ENCODE measurements at places on chromosomes 6 and 20.
A peak's percentile ranks its signal among the peaks of the same experiment; 100 is the strongest.

GRCh38 chr6:106037060-106037459, 49.1 kb upstream of the PRDM1 start:
- peak; percentile 56 for DNase-seq

DNA sequence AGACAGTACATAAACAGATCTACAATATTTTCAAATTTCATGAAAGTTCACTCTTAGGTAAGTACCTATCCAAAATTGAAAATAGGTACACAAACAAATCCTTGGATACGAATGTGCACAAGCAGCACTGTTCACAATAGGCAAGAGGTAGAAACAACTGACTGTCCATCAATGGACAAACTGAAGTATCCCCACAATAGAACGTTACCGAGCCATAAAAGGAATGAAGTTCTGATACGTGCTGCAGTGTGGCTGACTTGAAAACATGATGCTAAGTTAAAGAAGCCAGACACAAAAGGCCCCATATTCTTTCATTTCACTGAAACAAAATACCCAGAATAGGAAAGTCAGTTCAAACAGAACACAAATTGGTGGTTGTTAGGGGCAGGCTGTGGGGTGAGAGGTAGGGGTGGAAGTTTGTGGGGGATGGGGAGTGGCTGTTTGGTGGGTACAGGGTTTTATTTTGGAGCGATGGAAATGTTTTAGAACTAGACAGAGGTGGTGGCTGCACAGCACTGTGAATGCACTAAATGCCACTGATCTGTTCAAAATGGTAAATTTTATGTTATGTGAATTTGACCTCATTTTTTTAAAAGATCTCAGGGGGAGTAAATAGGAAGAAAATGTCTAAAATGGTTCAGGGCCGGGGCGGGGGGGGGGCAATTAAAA, 89.5 kb downstream of the ZMYND8 start:
- DNase-seq: no peak

DNA sequence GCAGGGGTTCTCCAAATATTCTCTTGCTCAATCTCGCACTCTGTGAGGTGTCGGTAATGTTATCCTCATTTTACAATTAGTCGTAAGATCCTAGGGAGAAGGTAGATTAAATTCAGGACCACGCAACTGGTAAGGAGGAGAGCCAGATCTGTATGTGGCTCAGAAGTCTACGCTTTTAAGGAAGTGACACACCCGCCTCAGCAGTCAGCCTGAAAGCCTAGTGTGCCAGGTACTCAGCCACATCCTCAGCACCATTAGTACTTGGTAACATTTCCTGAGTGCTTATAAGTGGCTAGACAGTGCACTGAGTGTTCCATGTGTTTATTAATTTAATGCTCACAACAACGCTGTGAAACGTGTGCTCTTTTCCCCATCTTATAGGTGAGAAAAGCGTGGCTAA, 63.7 kb downstream of the DHX35 start:
- DNase-seq: no peak

DNA sequence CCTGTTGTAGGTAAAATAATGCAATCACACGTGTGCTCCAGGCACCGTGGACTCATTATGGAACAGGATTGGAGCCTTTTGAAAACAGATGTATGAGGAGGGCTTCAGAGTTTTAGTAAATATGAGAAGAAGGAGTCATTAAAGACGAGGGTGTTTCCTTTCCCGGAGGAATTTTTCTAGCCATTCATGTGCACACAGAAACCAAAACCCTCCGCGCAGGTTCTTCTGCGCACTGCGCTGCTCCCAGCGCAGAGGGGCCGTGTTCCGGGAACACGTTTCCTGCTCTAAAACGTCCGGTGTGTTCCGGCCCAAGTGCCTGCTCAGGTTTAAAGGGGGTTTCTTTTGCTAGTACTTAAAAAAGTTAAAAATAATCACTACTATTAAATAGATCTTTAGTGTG, 11.6 kb downstream of the GPR31 start:
- DNase-seq: no peak

DNA sequence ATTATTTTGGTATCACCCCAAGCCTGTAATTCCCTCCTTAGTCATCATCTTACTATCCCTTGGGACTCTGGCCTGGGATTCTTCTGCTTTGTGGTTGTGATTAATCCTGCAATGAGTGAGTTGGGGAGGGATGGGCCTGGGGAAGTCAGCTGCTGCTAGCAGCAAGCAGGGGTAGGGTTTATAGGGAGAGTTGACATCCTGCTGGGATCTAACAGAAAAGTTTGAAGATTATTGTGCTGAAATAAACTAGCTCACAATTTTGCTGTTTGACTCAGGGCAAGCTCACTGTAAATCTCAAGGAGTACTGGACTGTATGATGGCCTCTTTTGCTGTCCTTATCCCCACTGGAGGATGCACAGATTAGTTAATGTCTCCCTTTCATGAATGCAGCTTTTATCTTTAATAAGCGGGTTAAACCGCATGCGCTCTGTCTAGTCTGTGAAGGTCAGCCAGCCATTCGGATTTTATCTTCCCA, 83.4 kb downstream of the JARID2 start:
- DNase-seq: peak; percentile 87

- no peak for DNase-seq
Measured at GRCh38 chr6:139751179-139751578, 376.7 kb upstream of the CITED2 start.

DNA sequence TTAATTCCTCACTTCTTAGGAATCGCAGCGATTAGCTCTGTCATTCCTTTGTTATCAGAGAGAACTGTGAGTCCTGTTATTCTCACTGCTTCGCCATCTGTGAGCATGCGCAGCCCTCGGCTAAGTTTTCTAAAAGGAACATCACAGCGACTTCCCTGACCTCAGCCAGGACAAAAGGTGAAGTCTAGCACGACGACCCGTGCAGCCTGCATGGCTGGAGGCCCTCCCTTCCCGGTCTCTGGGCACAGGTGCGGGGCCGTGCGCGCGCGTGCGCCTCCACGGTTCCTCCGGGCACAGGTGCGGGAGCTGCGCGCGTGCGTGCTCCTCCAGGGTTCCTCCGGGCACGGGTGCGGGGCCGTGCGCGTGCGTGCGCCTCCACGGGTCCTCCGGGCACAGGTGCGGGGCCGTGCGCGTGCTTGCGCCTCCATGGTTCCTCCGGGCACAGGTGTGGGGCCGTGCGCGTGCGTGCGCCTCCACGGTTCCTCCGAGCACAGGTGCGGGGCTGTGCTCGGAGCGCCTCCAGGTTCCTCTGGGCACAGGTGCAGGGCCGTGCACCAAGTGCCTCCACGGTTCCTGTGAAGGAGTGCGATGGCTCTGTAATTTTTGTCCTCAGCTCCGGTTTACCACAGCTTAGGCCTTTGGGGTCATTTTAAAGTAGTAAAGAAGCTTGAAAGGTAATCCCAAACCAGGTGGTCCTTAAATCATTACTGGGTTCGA, 212.3 kb downstream of the ERMARD start:
- no peak for DNase-seq

- peak; percentile 26 for DNase-seq
Measured at GRCh38 chr6:54801669-54802068, 44.9 kb upstream of the FAM83B start.

DNA sequence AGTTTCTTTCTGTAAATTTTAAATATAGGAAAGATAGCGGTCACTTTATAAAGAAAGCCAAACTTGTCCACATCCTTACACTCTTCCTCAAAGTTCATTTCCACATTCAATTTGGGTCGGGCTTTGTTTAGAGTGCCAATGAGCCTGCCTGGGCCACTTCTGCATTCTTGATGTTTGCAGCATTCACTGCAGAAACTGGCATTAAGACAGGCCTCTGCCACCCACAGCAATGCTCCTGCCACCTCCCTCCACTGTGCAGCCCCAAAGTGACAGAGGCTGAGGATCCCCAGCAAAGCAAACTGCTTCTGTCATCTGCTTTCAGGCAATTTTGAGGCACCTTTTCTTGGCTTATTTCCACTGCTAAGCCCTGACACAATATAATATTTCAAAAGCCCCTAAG, 61.2 kb downstream of the TNFAIP3 start:
- no peak for DNase-seq

DNA sequence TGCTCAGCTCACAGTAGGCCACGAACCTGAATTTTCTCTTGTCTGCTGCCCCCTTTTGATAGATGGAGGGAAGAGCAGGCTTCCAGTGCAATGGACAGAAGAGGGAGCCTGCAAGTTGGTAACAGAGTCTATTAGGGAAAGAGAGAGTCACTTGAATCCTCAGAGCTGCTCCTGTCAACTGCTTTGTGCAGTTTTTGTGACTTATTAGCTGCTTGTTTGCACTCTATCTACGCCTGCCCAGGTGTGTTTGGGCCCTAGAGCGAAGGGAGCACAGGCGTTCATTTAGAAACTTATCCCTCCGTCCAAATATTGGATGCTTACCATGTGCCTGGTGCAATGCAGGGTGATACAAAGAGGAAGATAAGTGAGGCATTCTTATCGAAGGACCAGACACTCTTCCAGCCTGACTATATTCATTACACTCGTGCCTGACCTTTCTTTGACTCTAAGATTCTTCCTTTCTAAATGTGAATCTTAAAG, 11.6 kb upstream of the SLC2A12 start:
- DNase-seq: peak; percentile 92

DNA sequence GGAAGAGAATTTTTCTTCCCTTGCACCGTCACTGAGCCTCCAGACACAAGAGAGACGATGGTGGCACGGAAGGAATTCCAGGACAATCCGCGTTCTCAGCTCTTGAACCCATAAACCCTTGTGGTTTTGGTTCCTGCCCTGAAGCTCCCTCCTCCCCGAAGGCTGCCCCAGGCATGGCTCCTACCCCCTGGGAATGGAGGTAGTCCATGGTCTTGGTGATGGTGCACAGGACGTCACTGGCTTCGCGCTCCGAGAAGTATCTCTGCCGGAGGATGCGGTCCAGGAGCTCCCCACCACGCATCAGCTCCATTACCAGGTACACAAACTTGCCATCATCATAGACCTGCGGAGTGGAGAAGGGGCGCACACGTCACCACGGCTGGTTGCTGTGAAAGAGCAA, 47.5 kb upstream of the MPC1 start:
- no peak for DNase-seq

DNA sequence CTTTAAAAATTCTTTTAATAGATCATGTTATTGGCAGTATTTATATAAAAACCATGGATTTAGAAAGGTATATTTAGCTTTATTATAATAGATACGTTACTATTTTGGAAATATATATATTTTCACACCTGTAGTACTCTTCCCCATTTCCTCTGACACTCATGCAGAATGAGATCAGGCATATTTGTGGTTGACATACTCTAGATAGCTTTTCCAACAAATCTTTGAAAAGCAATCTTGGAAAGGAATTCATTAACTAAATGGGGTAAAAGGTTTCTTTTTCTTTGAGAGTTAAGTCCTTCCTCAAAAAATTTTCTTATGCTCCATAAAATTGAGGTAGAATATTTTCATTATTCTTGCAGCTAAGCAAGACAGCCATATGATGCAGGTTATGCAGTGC, 14.5 kb downstream of the ASF1A start:
- DNase-seq: peak; percentile 5

- no peak for DNase-seq
Measured at GRCh38 chr6:139242457-139243240, 49.1 kb downstream of the TXLNB start.

DNA sequence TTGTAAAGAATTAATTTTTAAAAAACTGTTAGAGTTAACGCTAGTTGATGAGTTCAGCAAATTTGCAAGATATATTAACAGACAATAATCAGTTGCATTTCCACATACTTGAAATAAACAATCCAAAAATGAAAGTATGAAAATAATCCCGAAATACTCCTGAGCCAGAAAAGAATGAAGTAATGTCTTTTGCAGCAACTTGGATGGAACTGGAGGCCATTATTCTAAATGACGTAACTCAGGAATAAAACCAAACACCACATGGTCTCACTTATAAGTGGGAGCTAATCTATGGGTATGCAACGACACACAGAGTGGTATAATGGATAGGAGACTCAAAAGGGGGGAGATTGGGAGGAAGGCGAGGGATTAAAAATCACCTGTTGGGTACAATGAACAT, 872.9 kb upstream of the GJE1 start:
- DNase-seq: no peak

DNA sequence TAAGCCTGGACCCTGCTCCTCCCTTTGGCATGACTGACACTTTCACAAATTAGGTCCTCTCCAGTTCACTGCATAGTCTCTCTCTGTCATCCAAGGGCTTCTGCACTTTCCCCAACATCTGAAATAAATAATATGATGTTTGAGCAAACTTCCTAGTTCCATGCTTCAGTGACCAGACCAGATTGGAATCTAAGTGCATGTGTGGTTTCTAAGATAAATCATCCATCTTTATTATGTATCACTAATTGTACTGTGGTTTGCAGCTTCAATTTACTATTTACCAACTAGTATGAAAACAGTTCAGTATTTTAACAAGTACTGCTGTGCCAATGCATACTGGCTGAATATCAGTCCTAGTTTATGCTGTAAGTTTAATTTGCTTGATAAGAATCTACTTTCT, 18.7 kb downstream of the SESN1 start:
- no peak for DNase-seq

- peak; percentile 10 for DNase-seq
Measured at GRCh38 chr6:121951123-121951522, 448.3 kb upstream of the HSF2 start.

- no peak for DNase-seq
Measured at GRCh38 chr6:22024973-22025467, 271.8 kb downstream of the PRL start.

GRCh38 chr20:30500829-30501440, 756.5 kb upstream of the DEFB115 start:
- no peak for DNase-seq

GRCh38 chr20:51318058-51318949, 224.2 kb downstream of the NFATC2 start:
- DNase-seq: peak; percentile 24

DNA sequence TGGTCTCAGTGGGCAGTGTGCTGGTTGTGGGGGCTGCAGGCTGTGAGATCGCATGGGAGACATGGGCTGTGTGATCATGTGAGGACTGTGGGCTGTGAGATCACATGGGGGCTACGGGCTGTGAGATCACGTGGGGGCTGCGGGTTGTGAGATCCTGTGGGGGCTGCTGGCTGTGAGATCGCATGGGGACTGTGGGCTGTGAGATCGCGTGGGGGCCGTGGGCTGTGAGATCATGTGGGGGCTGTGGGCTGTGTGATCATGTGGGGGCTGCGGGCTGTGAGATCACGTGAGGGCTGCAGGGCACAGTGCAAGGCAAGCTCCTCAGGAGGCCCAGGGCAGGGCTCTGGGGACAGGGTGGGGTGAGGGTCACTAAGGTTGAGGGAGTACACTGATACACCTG, 140.5 kb upstream of the CST7 start:
- no peak for DNase-seq

- DNase-seq: peak; percentile 27
Measured at GRCh38 chr6:129590408-129591022, 119.5 kb downstream of the ARHGAP18 start.

All from cardiac fibroblast (primary cell).